GM04503 (cell line): ENCODE measurements at places on chromosomes 1 and 21.

GRCh38 chr1:245645894-245646293, 491.1 kb downstream of the KIF26B start:
- no peak for DNase-seq

- DNase-seq, result no peak
Observed at GRCh38 chr1:57520743-57521515, 97.1 kb upstream of the DAB1 start.

DNA sequence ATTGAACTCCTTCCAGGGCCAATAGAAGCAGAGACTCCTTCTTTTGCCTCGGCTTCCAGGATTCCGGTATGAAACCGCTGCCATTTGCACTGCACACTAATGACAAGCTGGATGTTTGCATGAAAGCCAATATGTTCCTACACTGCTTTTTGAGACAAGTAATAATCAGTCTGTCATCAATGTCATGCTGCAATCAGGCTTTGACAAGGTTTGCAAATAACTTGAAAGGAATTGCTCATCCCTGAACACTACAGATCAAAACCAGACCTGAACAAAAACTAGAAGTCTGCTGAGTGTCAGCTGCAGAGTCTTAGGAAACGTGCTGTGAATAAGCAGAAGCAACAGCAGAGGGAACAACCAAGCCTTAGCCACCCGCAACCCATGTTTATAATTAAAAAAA, 720.7 kb upstream of the CXADR start:
- DNase-seq, result no peak

DNA sequence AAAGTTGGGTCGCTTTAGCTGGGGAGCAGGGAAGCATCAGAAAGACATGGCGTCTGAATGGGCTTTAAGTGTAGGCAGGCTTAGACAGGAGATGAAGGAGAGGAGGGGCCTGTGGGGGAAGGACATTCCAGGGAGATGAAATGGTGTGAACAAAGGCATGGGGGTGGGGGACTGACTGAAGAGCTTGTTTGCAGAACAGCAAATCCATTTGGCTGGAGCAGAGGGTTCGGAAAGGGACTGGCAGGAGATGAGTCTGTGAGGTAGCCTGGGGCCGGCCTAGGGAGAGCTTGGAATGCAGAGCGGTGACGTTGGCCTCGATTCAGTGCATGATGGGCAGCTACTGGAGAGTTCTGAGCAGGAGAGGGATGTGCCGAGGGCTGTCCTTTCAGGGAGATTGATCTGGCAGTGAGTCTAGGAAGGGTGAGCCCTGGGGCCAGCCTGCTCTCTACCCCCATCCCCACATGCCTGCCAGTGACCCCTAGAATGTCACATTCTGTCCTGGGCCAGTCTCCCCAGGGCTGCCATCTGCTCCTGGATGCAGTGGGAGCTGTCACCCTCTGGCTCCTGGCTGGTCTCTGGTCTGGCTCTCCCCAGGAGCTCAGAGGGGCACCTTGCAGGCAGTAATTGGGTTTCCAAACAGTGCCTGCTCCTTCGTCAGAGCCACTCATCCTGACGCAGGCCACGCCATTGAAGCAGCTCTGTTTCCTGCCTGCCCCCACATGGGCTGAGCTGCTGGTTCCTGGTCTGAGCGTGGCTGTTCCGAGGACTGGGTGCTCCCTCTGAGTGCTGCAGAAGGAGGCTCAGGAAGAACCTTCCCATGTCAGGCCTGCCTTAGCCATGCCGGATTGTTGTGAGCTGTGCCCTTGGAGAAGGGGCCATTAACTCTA, 22.3 kb upstream of the TMEM222 start:
- DNase-seq, result peak; percentile 98

DNA sequence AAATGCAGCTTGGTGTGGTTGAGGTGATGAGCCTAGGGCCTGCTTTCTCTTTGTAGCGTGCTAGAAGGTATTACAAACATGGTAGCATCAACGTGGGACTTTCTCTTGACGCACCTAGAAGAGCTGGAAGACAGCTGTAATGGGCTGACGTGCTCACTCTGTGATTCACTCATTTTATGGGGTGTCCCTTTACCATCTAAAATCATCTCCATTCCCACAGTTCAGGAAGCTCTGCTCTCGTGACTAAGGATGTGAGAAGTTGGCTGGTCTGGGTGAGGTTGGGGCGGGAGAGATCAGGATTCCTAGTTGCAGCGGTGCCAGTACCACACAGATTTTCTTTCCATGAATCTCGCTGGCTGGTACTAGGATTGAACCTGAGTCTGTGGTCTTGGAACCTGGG, 4.2 kb downstream of the HTR6 start:
- DNase-seq, result no peak

GRCh38 chr1:204456826-204457442, 37.7 kb downstream of the PIK3C2B start:
- DNase-seq, result no peak

GRCh38 chr1:167904652-167905130, 9.2 kb downstream of the ADCY10 start:
- DNase-seq, result no peak

GRCh38 chr1:203229471-203230135, at the start of gene CHIT1:
TSS of gene CHIT1 (minus strand) at chr1:203229673. CDS start at chr1:203229636, 37 bp downstream.
- no peak for DNase-seq

DNA sequence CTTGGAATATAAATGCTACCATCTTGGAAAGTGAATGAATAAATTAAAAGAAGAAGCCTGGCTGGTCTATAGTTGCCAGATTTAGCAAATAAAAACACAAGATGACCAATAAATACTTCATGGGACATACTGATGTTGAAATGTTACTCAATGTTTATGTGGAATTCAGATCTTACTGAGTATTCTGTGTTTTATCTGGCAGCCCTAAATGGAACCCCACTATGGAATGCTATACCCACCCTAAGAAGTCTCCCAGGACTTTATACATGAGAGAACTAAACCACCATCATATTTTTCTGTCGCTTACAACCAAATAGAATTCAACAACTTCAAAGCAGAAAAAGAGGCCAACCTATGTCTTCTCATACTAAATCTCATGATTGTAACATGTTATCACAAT, 177.6 kb upstream of the HMCN1 start:
- DNase-seq, result no peak

DNA sequence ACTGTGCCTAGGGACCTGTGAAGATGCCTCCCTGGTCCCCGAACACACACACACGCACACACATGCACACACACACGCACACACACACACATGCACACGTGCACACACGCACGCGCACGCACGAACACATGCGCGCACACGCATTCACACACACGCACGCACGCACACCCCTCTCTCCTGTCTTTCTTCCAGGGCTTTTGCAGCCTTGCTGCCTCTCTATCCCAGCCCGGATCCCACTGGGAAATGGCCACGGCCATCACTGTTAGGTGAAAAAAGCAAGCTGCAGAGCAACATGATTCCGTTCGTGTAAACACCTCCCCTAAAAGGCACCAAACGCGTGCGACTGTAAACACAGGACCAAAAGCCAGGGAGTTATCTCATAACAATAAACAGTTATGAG, 39.7 kb downstream of the NKAIN1 start:
- no peak for DNase-seq

DNA sequence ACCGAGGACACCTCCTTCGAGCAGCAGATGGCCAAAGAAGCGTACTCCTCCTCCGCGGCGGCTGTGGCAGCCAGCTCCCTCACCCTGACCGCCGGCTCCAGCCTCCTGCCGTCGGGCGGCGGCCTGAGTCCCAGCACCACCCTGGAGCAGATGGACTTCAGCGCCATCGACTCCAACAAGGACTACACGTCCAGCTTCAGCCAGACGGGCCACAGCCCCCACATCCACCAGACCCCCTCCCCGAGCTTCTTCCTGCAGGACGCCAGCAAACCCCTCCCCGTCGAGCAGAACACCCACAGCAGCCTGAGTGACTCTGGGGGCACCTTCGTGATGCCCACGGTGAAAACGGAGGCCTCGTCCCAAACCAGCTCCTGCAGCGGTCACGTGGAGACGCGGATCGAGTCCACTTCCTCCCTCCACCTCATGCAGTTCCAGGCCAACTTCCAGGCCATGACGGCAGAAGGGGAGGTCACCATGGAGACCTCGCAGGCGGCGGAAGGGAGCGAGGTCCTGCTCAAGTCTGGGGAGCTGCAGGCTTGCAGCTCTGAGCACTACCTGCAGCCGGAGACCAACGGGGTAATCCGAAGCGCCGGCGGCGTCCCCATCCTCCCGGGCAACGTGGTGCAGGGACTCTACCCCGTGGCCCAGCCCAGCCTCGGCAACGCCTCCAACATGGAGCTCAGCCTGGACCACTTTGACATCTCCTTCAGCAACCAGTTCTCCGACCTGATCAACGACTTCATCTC, 106.8 kb upstream of the VAMP3 start:
- DNase-seq, result no peak

- DNase-seq, result no peak
Observed at GRCh38 chr1:45518910-45519309, 2.8 kb downstream of the PRDX1 start.
